Stimulated activated CD8-positive, alpha-beta memory T cell treated with anti-CD3 and anti-CD28 coated beads, Interleukin-4, amount 100 ng/mL, for 1 hour (primary cell): ENCODE measurements at places on chromosomes 11 and 22.
A peak's percentile ranks its signal among the peaks of the same experiment; 100 is the strongest.

GRCh38 chr11:33062137-33062536 lies 22.8 kb downstream of the TCP11L1 start:
- no peak for DNase-seq

- DNase-seq = no peak
Measured at GRCh38 chr22:19085233-19085718, 36.9 kb downstream of the DGCR2 start.

GRCh38 chr22:23478175-23478574 lies 101.9 kb downstream of the IGLL1 start:
- DNase-seq = no peak

DNA sequence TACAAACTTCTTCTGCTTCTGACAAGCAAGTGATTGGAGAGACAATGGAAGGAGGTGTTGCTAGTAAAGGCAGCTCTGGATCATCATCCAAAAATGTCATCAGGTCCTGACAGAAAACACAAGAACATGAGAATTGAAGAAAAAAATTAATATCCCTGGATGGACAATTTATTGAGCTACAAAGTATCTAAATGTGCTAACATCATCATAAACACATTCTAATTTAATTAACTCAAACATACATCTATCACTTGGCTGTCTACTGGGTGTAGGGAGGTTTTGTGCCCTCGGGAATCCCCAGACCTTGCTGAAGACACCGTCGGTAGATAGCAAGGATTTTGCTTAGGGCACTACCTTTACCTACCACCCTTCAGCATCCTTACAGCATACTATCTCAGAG lies 72.6 kb downstream of the ENTHD1 start:
- DNase-seq = no peak

DNA sequence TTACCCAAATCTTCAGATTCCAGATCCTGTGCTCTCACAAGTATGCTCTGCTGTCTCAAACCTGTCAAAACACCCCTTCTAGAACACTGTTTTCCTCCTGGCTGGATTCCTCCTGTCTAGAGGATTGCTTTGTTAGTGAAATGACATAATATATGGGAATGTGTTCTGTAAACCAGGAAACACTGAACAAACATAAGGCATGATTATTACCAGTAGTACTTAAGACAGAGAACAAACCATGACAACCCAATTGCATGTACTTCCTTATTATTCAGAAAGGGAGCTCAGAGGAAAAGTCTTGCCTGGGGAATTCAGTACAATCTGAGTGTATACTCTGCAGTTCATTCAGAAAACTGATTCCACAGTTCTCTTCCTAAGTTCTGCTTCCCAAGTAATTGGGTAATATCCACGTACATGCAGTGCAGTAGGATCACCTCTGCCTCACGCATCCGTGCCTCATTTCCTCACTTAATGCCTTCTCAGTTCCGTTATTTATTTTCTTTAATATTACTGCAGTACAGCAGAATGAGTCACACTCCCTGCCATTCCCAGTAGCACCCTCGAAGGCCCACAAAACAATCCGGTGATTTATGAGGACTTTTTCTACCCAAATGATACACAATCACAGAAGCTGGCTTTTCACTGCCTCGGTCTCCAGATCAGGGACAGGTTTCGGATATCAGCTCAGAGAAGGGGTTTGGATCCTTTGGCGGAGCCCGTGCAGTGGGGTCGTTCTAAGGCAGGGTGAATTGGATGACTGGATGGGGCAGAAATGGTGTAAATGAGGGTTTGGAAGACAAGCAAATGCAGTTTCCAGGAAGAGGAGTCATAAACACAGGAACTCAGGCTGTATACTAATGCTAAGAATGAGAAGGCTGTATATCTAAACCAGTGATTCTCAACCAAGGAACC lies 896.9 kb downstream of the KCNA4 start:
- no peak for DNase-seq

- DNase-seq = no peak
Measured at GRCh38 chr11:33588056-33588455, 112.6 kb downstream of the C11orf91 start.

DNA sequence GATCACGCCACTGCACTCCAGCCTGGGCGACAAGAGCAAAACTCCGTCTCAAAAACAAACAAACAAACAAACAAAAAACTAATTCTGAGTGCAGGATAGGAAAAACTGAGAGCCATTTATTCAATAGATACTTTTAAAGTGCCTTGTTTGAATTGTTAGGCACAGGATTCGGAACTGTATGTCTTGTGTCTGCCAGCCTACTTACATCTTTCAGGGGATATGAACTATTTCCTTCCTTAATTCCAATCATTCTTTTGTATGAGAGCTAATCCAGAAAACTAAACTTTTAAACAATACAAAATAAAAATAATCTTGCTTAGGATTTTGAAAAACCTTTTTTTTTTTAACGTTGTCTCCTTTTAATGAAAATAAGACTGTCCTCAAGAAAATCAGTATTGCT lies 12.6 kb downstream of the UVRAG start:
- DNase-seq = no peak

DNA sequence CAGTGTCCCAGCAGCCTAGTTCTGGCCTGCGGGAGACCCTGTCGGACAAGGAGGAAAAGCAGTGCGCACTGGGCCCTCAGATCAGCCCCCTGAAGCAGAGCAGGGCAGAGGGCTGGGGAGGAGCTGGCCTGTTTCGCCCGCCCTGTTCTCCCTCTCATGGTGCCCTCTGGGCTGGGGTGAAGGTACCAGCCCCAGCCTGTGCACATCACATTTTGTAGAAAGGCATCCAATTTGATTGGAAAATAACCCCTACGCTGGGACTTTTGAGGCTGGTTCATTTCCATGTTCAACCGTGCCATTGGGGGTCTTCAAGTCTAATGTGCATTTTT lies 832 bp upstream of the NAP1L4 start:
- DNase-seq = no peak

DNA sequence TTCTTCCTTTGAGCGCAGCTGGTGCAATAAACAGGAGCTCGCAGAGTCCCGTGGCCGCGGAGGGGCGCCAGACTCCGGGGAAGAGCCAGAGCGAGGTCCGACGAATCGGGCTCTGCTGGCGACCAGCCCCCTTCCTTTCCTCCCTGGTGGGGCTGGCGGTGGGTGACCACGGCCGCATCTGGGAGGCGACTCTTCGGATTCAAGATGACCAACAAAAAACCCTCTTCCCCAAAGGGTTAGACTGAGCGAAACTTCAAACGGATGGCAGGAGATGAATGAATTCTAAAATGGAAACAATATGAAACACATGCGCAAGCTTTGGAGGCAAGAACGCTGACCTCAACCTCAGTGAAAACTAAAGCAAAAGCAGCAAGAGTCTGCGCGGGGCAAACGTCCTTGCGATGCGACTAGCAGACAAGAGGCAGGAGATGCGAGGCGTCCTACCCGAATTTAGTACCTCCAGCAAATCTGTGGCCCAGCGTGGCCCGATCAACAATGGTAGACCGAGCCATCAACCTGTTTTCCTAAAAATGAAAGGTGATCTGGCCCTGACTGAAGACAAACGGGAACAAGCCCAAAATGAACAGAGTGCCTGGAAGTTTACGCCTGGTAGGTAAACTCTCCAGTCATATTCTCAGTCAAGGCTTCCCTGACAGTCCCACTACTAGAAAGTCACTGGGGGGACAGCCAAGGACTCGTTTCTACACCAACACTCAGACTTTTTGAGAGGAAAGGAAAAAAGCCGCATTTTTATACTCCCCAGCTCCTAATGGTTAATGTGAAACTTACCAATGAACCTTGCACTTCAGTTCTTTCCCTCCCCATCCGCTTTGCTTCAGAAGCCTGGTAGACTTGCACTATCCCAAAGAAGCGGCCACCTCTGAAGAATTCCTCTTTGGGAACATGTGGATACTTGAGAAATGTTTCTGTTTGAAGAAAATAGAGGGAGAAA lies 11.6 kb downstream of the MMP3 start:
- DNase-seq = no peak

- DNase-seq = no peak
Measured at GRCh38 chr22:31272522-31273446, 19.5 kb downstream of the PIK3IP1 start.

- DNase-seq = no peak
Measured at GRCh38 chr22:39427751-39428596, 28.4 kb downstream of the TAB1 start.

- no peak for DNase-seq
Measured at GRCh38 chr22:32744176-32744959, 57.1 kb upstream of the TIMP3 start.

GRCh38 chr11:67303132-67303834 lies at the start of gene SSH3:
SSH3 (plus strand) TSS chr11:67303530; CDS start chr11:67303626, 96 bp downstream.
- DNase-seq = no peak

- DNase-seq = no peak
Measured at GRCh38 chr22:19062139-19062942, 59.9 kb downstream of the DGCR2 start.

DNA sequence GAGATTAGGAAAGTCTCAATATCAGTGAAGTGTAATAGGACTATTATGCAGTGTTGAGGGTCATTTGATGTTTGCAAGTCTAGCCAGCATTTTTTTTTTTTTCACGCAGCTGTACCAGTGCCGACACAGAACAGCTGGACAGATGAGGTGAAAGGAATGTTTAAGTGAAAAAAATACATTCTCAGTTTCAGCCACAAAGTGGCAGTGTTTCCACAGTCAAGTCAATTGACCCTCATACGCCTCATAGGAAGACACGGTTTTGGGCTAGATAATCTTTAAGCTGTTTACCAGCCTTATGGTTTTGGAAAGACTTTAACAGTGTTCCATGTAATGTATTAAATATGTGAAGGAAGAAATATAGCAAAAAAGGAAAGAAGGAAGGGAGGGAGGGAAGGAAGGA lies 349.9 kb upstream of the ANO3 start:
- DNase-seq = no peak

DNA sequence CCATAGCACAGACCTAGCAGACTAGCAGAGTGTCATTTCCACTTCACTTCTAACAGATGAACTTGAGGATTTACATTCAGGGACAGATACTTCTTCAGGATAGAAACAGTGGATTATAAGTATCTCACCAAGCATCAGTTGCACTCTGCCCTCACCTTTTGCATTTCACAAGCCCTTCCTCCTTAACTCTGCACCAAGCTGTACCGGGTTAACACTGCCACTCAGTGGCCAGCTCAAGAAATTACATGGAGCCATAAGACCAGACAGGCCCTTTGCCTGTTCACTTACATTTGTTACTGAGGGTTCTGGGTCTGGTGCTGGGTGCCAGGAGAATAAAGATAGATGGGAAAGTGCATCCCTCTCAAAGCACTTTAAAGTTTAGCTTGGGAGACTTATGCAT lies 309.8 kb downstream of the SHANK2 start:
- DNase-seq = no peak

DNA sequence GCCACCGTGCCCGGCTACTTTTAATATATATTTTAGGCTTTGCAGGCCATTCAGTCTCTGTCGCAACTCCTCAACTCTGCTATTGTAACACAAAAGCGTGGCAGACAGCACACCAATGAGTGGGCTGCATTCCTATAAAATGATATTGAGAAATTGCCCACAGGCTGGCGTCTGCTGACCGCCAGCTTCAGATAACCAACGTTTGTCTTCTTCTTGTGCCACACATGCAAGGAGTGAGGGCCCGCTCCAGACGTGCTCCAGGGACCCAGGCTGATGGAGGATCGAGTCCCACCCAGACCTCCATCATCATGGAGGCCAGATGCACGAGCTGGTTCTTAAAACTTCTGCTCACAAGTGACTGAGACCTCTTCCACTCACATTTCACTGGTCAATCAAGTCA lies 35.4 kb upstream of the LINC01488 start:
- DNase-seq = no peak

GRCh38 chr11:123083623-123084029 lies 21.7 kb upstream of the HSPA8 start:
- DNase-seq = peak; percentile 36

DNA sequence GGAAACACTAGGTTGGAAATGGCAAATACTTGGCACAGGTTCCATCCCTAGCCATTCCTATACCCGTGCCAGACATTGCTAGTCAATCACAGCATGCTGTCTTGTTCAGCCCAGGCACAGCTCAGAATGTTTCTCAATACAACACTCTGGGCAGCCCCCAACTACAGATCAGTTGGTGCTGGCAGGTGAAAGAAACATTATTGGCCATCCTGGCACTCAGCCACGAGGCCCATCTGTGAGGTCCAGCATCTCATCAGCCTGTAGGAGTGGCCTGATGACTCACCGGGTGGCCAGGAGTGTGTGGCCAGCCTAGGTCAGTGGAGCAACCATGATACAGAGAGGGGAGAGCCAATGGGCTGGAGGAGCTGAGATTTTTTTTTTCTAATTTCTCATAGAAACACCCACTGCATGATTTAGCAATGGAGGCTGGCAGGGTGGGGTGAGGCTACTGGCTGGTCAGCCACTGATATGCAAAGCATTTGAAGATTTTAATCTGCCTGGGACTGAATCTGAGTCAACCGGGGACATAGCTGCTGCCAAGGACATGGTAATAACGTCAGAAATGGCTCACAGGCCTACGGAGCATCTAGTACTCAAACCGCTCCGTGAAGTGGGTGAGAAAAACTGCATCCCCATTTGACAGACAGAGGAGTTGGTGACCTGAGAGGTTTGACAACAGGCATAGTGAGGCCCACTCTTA lies 5.4 kb downstream of the MYO18B start:
- no peak for DNase-seq

DNA sequence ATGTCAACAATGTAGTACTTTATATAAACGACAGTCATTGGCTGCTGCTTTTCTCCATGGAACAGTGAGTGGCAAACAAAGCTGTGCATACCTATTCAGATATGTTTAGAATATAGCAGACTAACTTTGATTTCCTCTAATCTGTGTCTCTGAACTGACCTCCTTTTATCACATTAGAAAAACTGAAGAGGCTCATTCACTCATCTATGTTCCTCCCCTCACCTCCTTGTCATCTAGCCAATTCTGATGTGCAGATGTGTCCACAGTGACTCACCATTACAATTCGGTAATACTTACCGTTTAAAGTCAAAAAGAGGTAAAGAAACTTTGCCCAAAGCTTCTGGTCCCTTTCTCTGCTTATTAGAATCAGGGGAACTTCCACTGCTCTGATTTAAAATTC lies 51.5 kb upstream of the RPS13 start:
- DNase-seq = no peak

GRCh38 chr11:125308246-125308645 lies 143.7 kb downstream of the PKNOX2 start:
- no peak for DNase-seq

DNA sequence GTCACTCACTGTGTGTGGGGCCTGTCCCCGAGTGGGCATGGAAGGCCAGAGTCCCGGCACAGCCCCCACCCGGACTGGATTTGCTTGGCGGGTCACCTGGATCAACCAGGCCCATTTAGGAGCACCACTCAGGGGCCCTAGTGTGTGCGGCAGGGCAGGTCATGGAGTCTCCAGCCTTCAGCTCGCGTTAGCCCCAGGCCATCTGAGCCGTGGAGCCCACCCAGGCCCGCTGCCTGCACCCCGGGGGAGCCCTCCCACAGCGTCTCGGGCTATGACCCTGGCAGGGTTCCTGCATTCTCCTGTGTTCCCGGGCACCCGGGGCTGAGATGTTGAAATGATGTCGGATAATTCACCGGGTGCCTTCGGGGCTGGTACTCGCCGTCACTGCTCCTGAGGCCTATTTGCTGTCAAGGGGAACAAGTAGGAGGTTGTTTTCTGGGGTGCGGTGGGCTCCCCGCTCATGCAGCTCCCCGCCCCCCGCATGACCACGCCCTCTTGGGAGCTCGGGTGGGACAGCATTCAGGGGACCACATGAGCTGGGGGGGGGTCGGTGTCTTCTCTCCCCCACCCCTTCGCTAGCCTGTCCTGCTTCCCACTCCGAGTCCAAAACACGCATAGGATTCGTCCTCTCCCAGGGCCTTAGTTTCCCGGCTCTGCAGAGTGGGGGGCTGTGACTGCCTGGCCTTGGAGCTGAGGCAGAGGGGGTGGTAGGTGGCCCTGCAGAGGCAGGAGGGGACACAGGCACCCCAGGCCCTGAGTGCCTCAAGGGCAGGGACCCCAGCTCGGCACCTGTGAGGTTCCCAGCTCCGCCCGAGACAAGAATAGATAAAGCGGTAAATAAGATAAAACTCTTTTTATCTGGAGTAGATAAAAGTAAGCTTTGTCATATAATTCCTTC lies 77.2 kb downstream of the KCNQ1 start:
- DNase-seq = no peak
